ENCODE measurements at places on chromosomes 12 and 14.
A peak's percentile ranks its signal among the peaks of the same experiment; 100 is the strongest.

DNA sequence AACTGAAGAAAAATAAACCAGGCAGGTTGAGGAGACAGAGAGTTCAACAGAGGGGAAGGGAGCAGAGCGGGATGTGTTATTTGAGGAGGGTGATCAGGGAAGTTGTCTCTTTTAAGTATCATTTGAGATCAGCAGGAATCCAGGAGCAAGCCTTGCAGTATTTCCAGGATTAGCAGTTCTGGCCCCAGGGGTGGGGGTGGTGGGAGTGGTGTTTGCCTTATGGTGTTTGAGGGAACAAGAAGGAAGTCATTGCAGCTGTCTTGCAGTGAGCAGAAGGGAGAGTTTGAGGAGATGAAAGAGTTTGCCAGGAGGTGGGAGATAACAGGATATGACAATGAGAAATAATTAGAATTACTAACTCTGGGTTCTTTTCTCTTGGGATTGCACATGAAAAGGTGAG, 418.6 kb downstream of the NELL2 start:
- DNase-seq, result no peak

DNA sequence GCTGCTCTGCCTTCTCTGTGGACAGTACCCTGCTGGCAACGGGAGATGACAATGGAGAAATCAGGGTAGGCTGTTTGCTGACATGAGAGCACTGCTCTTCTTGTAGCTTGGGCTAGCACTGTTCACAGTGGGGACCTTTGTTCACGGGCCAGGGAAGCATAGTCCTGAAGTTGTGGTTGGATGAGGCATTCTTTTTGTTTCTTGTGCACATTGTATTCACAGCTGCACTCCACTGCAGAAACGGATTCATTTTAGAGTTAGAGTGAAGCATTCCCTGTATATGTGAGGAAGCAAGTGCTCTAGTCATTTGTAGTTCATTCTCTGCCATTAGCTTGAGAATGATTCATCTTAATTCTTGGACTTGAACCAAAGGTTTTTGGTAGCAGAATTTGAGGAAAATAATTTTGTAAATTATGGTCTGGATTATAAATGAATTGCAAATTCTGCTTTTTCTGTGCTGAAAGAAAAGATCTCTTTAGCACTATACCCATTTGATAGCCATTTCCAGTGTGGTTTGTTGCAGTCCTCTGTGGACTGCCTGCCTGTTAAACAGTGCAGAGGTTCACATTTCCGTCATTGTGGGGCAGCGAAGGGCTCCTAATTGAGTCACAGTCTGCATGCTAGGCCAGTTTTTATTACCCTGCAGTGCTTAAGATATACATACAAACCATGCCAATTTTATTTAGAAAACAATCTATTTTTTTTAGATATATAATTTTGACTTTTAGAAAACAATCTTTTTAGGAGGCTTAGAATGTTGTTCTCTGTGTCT, 80.6 kb downstream of the APAF1 start:
- no peak for DNase-seq

DNA sequence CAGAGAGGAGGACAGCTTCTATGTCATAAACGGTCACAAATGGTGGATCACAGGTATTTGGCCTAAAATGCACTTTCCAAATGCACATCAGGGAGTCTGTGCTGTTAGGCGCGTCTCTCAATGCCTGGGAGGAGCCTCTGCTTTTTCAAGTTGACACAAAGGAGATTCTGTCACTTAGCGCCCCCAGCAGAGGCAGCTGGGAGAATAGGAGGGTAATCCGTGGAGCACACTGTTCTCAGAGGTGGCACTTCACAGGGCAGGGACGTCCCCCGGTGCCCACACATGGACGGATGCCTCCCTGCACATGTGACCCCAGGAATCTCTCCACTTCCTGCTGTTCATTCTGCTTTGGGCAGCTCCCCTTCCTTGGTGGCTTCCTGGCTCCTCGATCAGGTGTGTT, 19.4 kb upstream of the ALDH2 start:
- no peak for DNase-seq

DNA sequence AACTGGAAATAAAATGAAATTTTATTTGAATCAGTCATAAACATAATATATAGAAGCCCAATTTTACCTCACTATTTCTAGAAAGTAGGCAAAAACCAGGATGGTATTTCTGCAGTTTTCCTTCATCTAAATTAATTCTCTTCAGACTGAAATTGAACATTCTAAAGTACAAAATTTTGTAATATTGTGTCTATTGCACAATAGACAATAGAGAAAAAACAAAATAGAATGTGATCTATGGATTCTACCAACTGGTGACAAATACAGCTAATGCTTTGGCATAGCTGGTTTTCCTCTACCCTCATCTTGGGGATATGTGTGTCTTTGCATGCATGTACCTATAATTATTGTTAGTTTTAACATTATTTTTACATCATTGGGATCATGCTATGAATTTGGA, 8.5 kb upstream of the PTPRR start:
- DNase-seq, result no peak

DNA sequence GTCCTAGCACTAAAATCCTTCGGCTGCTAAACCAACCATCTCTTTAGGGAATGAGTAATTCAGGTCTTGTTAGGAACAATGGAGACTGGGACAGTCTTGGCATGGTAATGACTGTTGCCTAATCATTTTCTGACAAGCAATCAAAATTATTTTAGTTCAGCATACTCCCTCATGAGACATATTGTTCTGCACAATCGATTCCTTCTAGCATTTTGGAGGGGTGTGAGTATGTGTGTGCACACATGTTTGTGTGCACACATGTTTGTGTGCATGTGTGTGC, 2.1 kb upstream of the KRT1 start:
- no peak for DNase-seq

DNA sequence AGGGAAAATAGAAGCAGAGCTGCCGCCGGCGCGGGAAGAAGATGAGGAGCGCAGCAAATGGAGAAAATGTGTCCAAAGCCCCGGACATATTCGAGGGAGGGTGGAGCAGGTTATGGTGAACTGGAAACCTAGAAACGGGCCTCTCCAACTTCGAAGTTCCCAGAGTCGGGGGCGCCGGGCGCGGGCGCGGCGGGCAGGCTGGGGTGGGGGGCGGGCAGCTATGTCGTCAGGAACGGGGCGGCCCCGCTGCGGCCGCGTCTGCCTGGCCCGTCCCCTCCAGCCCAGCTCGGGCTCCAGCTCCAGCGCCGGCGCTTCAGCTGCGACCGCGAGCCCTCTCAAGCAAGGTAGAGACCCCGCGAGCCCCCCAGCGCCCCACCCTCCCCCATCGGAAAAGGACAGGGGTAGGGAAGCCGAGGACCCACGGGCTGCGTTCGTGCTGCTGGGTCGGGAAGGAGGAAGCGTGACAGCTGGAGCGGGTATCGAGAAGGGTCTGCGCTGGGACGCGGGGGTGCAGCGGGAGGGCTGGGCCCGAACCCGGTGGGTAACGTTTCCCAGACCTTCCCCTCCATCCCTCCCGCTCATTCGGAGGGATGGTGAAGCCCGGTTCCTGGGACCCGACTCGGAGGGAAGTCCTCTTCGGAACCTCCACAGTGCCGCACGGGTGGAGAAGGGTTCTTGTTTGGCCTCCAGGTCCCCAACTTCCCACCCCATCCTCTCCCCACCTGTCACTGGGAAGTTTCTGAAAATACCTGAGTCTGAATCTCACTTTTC, 1.0 kb downstream of the DGKA start:
- peak; percentile 94 for DNase-seq

DNA sequence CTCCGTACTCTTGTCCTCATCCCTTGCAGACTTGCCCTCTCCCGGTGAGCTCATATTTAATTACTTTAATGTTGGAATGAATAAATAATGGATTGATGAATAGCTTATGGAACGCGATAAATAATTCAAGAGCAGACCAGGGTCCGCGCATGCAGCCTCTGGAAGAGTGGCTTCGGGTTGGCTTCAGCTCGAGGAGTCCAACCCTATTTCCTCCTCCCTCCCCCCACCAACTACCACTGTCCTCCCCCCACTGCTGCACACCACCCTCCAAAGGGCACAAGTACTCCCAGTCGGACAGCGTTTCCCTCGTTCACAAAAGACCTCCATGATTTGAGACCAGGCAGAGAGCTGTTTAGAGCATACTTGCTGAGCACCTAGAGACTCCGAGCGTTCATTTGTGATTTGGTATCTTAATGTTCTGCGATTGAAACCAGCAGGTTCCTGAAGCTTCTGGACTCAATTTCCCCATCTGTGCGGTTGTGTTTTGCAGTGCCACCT, 647 bp upstream of the SIX1 start:
- DNase-seq, result no peak

DNA sequence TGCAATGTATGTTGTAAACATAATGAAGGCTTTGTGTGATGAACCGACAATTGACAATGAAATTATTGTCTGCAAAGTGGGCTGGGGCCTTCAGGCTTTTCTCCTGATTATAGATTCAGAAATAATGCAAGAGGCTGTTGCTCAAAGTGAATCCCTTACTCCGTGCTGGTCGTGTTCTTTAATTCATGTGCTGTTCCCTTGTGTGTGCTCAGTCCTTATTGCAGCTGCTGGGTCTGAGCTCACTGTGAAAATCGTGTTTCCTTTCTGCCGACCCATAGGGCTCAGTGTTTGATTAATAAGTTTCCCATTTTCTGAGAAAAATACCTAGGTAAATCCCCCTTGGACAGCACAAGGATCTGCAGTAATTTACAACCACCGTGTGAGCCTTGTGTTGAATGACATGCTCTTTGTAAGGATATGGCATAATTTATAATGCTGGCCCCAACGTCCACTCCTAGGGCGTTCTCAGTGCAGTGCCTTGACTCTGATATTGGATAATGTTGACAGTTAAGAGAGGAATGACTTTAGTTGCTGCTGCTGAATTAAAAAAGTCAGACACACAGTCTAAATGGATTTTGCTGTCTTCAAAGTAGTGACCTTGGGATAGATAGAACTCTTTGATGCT, 81.6 kb downstream of the RGS6 start:
- no peak for DNase-seq

- no peak for DNase-seq
Observed at GRCh38 chr14:52325126-52325525, 11.0 kb downstream of the PTGER2 start.

DNA sequence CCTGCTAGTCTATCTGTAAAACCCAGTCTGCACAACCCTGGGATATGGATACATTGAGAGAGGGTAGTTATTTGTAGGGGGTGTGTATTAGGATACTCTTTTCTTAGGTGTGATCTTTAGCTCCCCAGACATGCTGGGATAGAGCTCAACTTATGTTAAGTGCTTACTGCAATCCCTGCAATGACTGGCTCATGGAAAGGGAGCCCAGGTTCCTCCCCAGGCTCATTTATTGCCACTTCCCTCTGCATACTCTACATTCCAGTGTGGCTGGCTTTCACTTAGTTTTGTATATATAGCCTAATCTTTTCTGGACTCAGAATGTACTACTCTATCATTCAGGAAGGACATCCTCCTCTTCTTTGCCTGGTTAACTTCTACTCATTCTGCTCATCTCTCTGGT, 172.0 kb downstream of the SYT10 start:
- DNase-seq, result no peak

GRCh38 chr14:90924621-90925340, 108.6 kb upstream of the TTC7B start:
- DNase-seq, result no peak

DNA sequence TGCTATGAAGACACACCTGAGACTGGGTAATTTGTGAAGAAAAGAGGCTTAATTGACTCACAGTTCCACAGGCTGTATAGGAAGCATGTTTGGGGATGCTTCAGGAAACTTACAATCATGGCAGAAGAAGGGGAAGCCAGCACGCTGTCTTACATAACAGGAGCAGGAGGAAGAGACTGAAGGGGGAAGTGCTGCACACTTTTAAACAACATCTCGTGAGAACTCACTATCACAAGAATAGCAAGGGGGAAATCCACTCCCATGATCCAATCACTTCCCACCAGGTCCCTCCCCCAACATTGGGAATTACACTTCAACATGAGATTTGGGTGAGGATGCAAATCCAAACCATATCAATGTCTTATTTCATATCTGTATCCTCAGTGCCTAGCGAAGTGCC, 307.2 kb downstream of the ATP23 start:
- no peak for DNase-seq

- DNase-seq, result no peak
Observed at GRCh38 chr12:111638556-111638955, 39.4 kb upstream of the ATXN2 start.

DNA sequence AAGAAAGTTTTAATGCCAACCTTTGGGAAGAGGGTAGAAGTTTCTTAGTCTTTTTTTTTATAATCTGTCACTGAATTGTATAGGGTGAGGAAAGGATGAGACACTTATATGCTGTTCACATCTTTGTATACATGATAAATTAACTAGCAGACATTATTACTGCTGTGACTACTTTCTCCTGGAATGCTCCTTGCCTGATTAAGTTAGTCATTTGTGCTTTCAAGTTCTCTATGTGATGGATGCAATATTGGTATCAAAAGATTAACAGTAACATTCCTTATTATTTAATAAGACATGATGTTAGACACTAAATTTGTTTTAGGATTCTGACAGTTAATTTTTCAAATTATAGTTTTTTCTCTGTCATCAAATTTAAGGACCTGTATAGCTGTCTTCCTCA, 223.4 kb upstream of the GARIN2 start:
- no peak for DNase-seq

- DNase-seq, result peak; percentile 95
Observed at GRCh38 chr14:50860478-50861086, 11.3 kb upstream of the ABHD12B start.

DNA sequence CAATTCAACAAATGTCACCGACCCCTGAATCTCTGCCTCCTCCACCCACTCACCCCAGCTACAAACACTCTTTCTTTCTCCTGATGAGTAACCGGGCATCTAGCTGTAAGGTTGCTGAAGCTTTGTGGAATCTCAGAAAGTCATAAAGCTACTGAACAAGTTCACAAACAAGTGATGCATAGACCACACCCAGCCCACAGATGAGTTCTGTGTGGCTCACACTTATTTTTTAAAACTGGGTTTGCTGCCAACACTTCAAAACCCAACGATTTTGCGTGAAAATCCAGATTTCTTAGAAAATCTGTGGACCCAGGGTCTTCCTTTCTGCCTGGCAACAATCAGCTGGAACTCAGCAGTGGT, 96.1 kb downstream of the APAF1 start:
- DNase-seq, result no peak
